NCI-H1417 treated with DMSO at 0.1 percent for 48 hours (cell line): ENCODE measurements at places on chromosomes 11 and 22.

DNA sequence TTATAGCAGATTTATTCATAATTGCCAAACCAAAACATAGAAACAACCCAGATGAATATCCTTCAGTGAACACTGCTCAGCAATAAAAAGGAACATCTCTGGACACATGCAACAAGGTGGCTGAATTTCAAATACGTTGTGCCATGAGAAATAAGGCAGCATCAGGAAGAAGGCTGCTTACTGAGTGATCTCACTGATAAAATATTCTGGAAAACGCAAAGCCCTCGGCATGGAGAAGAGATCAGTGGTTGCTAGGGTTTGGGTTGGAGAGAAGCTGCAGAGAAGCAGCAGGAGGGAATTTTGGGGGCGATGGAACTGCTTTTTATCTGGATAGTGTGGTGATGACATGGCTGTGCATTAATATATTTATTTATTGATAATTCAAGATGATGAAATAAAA lies 11.0 kb upstream of the SHANK2 start:
- DNase-seq = no peak

DNA sequence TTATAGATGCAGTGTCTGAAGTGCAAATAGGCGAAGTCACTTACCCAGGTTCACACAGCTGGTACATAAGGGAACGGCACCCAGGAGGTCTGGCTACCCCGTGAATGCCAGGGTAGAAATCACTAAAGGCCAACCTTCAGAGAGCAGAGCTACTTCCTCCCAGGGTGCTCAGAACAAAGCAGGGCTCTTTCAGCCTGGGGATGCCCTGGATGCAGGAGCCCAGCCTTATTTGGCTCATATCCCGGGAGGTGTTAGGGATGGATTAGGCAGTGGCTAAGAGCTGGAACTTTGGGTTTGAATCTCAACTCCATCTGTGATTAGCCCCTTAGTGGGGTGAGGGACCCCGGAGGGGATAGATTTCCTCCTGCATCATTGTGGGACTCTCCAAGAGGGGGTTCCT lies 33.1 kb upstream of the ASPHD2 start:
- no peak for DNase-seq

GRCh38 chr11:96317985-96318384 lies 25.0 kb downstream of the MAML2 start:
- no peak for DNase-seq

DNA sequence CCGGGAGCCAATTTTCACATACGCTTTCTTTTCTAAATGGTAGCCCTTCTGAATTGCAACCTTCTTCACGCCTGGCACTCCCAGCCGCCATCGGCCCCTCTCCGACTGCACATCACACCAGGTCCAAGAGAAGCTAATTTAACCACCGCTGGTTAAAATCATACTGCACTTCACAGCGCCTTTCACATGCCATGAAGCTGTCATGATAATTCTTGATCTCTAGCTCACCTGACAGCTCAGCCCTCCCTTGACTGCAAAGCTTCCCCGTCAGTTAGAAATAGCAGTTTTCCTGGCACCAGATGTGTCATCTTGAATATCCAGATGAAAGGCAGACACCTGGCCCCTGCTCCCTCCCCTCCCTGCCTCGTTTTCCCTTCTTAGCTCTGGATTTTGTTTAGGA lies 101.4 kb downstream of the ARL14EP start:
- no peak for DNase-seq

GRCh38 chr11:125350206-125351032 lies 145.6 kb downstream of the FEZ1 start:
- DNase-seq = no peak

DNA sequence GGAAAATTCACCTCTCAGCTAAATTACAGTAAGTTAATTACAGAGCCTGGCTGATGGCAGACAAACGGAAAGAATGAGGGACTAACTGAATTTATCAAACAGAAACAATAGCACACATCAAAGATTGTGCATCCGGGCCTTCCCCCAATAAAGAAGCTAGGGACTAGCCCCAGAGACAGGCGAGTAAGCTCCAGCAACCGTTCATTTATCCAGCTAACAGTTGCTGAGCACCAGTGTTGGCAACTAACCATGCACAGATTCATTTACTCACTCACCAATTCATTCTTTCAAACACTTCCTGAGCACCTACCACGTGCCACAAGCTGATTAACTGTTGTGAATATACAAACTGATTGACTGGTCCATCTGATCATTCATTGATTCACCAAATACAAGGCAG lies 51.2 kb downstream of the SMCO4 start:
- DNase-seq = no peak

DNA sequence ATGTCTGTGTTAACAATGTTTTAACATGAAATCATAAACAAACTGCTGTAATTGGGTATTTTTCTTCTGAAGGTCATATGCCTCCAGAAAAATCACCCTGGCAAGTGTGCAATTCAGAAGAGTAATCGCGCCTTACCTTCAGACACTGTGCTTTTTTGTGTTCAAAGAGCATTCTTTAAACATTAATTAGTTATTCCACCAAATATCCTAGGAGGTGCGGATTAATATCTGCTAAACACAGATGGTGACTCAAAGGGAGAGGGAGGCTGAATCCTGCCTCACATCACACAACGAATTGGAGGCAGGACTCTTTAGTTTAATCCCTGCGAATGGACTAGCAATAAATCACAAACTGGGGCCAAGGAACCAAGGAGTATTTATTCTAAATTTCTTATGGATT lies 213.0 kb downstream of the NTM start:
- no peak for DNase-seq

DNA sequence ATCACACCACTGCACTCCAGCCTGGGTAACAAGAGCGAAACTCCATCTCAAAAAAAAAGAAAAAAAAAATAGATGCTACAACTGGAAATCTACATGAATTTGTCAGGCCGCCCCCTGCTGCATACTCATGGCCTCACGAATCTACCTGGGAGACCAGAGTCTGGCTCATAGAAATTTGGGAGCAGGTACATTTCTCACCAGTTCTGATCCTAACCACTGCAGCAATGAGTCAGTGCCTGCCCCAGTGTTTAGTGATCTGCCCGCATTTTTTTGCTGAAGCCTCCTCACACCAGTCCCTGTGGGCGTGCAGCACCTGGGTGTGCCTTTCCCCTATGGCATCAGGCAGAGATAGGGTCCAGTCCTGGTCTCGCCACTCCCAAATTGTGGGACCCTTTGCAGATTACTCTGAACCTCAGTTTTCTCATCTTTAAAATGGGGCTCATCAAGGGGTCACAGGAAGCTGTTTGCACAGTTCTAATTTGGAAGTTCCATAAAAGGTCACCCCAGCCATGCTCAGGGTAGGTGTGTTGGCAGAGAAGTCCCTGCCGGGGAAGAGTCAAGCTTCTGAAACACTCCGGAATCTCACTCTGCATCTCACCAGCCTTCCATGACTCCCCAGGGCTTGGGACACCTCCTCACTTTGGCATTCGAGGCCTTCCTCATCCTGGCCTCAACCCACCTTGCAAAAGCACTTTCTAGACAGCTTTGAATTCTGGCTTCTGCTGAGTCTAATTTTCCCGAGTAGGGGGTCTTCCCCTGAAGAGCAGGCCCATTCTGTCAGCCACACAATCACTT lies 39.3 kb upstream of the LINC01488 start:
- no peak for DNase-seq

GRCh38 chr22:25202290-25202921 lies 2.7 kb downstream of the CRYBB3 start:
- DNase-seq = peak; percentile 22

GRCh38 chr22:44033694-44034093 lies 9.6 kb downstream of the PARVB start:
- no peak for DNase-seq

DNA sequence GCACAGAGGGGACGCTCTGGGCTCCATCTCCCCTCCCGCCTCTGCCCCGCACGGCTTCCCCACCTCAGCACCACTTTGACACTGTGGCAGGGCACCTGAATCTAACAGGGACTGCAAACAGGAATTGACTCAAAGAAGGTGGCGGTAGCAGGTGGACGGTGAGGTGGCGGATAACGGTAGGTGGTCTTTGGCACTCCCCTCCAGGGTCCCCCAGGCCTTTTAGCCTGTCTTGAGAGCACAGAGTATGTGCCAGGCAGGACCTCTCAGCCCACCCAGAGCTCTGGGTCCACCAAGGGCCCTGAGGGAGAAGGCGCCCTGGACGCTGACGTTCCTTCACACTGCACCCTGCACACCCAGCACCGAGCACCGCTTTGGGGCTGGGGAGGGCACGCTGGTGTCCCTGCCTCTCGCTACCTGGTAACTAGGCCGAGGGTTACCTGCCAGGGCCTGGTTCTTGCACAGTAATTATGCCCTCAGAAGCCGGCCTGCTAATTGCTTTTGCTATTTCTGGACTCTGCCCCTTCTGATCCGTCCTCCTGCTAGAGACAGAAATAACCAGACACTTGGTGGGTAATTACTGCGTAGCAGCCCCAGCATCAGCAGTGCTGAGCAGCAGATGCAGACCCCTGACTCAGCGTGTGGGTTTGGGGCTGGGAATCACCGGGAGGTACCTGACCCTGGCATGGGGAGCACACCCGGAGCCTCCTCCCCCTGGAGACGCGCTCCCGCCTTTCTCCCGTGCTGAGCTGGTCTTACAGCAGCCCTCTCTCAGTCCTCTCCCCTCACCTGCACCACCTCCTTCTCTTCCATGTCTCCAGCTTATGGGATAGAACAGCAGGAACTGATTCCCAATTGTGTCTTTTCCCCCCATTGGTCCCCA lies 103.3 kb upstream of the B3GAT1 start:
- DNase-seq = no peak

GRCh38 chr11:40679276-40679675 lies 780.2 kb downstream of the LRRC4C start:
- DNase-seq = no peak

- no peak for DNase-seq
Observed at GRCh38 chr11:111748035-111748804, 18.0 kb downstream of the PPP2R1B start.

DNA sequence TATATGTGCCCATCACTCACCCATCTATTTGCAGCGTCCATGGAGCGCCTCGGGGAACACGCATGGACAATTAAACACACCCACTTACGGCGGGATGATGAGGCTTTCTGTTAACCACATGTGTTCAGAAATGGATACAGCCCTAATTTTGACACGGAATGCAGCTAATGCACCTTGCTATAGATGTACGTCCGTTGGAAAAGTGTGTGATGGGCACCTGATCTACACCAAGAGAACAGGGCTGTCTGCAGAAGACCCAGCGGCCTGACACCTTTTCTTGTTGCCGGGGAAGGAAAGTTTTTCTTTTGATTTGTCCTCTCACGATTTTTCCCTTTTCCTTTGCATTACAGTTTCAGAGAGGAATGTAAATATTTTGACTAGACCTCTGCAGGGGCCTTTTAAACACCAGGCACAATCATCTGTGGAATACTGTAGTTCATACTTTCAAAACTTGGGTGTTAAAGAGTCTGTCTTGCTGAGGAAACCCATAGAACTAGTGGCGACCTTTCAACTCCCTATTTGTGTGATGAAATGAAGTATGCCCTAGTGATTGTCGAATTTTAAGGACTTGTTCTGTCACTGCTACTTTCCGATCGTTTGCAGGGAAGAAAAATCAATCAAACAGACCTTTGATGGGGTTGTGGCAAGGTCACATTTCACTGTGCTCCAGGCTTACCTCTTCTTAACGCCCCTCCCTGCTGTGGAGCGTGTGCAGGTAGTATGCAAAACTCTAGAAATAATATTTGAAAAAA lies 16.5 kb upstream of the PAX6 start:
- DNase-seq = no peak

DNA sequence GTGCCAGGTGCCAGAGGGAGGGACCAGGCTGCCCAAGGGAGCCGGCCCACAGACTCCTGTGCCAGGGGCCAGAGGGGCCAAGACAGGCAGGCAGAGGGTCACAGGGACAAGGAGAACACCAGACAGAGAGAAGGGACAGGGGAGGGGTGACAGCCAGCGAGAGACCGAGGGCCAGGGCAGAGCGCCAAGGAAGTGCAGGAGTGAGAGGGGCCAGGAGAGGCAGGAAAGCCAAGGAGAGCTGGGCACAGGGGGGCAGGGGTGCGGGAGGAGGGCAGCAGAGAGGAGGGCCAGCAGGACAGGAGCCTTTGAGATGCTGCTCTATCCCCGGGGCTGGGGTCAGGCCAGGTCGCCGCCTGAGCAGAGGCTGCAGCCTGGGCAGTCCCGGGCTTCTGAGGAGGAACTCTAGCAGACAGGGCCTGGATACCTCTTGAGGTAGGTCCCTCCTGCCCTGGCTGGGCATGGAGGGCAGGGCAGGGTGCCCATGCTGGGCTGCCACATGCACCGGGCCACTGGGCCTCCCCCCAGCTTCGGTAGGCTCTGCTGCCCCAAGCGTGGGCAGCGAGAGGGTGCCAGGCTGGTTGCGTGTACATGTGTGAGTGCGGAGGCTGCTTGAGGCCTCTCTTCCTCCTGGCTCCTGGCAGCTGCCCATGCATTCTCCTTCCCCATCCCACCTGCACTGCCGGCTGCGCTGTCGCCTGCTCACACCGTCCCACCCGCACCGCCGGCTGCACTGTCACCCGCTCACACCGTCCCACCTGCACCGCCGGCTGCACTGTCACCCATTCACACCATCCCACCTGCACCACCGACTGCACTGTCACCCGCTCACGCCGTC lies 12.2 kb downstream of the LSP1 start:
- DNase-seq = no peak

- DNase-seq = no peak
Observed at GRCh38 chr22:29313126-29313575, 2.3 kb downstream of the RASL10A start.

- no peak for DNase-seq
Observed at GRCh38 chr11:35658020-35658948, 4.3 kb upstream of the TRIM44 start.

DNA sequence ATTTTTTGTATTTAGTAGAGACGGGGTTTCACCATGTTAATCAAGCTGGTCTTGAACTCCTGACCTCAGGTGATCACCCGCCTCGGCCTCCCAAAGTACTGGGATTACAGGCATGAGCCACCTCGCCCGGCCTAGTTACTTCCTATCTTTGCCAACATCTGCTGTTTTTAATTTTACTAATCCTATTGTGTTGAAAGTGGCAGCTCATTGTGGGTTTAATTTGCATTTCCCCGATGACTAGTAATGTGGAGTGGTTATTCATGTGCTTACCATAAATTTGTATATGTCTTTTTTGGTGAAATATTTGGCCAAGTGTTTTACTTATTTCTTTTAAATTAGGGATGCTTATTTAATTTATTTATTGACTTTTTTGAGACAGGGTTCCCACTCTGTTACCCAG lies 74.2 kb upstream of the SLC25A18 start:
- DNase-seq = no peak
